ENCODE measurements at places on chromosomes 4 and X.

- no peak for DNase-seq
Observed at GRCh38 chr4:8077181-8078108, 81.2 kb downstream of the ABLIM2 start.

DNA sequence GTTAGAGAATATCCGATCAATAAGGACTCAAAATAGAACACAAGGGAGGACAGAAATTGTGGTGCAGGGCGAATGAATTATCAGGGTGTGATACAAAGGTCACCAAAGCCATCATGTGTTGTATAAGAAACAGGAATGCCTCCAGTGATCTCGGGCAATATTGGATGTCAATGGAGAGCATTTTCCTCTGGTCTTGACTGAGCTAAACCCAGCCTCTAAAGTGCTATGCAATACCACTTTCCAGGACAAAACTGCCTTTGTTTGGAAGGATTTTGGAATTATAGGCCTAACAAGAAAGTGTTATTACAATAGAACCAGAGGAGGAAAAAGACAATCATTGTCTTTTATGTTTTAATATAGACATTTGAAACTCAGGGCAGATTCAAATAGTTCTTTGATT, 281.7 kb downstream of the CHM start:
- no peak for DNase-seq

DNA sequence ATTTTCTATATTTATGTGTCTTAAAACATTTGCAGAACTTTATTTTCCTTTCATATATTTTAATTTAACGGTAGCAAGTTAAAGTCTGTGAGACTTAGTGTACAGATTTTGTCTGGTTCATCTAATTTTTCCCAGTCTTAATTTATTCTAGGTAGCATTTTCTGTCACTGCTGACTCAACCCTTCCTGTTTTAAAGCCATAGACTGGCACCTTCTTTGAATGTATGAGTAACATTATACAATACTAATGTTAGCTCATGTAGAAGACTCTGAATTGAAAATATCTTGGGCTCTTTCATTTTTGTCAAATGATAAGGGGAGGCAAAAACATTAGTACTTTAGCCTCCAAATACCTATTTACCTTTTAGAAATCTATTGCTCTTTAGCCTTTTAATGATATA, 43.6 kb downstream of the BLTP1 start:
- no peak for DNase-seq

DNA sequence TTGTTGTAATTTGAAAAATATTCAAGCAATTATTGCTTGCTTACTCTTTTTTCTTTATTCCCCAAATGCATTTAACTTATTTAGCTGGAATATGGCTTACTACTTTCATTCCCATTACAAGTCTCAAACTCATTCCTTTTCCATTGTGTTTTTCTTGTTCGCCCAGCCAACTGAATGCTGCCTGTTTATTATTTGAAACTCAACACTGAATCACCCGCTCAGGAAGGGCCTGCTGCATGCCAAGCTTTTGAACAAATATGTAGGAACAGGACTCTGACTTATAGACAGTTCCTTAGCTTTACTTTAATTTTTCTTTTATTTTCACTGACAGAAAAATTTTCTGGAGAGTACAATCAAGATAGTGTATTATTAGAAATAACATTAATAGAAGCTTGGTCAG, 12.9 kb downstream of the PCDH18 start:
- DNase-seq, result no peak

DNA sequence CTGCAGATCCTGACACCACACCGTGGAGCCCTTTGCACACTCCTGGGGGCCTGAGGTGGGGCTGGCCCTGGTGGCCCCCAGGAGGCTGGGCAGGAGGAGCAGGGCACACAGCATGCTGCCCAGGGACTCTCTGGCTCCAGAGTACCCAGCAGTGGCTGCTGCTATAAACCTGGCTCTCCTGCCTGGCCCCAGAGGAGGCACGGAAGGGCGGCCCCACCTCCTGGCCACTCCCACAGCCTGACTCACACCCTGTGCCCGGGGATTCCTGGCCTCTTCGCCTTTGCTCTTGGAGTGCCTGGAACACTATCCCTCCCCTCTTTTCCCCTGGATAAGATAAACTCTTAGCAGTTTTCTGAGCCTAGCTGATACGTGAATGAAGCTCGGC, at the start of gene PSAPL1:
PSAPL1 (minus strand) TSS at position 165 of the 385 bp plus-strand sequence; CDS start at position 114, 51 bp downstream.
- DNase-seq, result no peak

DNA sequence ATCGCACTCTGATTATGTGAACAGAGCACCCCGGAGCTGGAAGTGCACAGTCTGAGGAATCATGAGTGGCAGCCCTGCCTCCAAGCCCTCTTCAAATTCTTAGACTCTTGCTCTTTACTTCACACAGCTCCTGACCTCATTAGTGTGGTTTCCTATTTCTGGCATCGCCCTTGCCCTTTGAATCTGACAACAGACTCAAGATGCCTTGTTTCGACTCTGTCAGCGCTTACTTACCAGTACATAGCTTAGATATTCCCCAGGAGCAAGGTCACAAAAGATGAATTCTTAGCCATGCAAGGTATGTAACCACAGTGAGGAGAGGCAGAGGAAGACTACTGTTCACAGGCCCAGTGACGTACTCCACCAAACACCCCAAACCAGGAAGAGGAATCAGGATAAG, 167.2 kb downstream of the KDR start:
- no peak for DNase-seq
